ENCODE measurements at places on chromosomes 13 and 19.

- DNase-seq: no peak
Measured at GRCh38 chr19:3774621-3775373, 2.8 kb upstream of the RAX2 start.

- DNase-seq: no peak
Measured at GRCh38 chr19:10228393-10228792, 2.7 kb downstream of the S1PR2 start.

DNA sequence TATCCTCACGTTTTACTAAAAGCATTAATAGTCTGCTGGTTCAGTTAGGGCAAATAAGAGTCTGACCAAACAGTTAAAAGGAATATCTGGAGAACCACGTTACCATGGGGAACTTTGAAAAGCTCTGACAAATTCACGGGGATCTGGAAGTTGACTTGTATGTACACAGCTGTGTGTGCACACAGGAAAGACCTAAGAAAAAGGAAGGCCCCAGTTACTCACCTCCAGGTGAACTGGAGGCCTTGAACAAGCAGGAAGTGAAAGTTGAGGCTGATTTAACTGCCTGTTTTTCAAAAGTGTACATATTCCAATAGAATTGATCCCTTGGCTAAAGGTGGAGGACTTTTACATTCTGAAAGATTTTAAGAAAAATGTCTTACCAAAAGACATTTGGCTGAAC, 1891.6 kb upstream of the PCDH20 start:
- DNase-seq: no peak

DNA sequence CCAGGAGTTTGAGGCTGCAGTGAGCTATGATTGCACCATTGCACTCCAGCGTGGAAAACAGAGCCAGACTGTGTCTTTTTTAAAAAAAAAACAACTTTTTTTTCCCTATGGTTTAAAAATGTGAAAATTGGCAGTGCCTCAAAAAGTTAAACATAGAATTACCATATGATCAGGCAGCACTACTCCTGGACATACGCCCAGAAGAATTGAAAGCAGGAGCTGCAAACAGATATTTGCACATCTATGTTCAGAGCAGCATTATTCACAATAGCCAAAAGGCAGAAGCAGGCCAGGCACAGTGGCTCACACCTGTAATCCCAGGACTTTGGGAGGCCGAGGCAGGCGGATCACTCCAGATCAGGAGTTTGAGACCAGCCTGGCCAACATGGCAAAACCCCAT, 3.8 kb upstream of the RETN start:
- DNase-seq: no peak

- DNase-seq: no peak
Measured at GRCh38 chr19:1469255-1470054, 9.6 kb downstream of the C19orf25 start.

DNA sequence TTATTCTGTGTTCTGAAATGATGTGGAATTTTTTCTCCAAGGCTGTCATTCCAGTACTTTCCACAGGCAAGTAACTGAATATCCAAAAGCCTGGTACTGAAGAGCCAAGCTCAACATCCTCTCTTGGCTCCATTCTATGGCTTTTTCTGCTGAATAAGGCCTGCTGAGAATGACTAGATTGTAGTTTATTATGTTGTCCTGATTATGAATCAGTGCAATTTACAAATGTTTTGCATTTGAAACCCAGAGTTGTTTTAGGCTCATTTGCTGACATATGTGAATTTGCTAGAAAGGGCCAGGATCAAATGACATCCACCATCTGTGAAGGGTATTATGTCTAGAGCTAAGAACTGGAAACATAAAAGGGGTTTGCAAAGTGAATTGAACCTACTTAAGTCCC, 596.6 kb downstream of the KCTD12 start:
- DNase-seq: no peak

DNA sequence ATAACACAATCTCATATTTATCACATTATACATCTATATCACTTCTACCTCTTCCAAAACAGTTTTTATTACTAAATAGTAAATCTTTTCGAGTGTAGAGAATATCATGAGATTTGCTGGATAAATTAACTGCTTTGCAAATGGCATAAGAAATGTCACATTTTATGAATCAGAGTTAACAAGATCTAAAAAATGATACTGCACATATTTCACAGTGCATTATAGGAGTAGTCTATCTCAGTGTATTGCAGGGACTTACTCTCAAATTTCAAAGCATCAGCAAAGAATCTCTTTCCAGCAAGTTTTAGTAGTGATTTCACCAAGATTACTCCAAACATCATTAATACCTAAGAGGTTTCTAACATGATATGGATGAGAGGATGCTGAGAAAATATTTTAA, 687.1 kb upstream of the SLITRK1 start:
- no peak for DNase-seq

DNA sequence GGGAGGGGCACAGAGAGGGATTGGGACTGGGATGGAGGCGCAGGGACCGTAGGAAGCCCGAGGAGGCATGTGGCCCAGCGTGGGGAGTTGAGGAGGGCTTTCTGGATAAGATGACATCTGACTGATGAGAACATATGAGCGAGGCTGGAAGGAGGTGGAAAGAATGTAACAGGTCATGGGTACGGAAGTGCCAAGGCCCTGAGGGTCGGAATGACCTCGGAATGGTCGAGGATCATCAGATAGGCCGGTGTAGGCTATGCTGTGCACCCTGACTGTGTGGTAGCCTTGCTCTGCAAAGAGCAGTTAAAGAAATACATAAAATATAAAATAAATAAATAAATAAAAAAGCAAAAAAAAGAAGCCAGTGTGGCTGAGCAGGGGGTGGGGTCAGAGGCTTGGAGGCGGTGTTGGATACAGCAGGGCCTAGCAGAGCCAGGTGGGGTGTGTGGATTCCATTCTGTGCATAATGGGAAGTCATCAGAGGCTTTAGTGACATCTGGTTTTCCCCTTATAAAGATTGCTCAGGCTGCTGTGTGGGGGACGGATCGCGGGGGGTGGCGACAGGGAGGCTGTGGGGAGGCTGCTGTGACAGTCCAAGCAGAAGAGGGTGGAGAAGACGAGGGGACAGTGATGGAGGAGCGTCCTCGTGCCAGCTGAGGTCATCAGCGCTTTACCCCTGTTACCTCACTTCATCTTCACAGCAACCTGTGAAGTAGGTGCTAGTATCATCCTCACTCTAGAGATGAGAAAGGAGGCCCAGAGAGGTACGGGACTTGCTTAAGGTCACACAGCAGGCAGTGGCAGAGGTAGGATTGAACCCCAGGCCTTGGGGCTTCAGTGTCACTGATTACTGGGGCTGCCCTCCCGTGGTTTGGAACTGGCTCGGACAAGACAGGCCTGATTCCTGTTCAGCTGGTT, 5.0 kb downstream of the PAK4 start:
- no peak for DNase-seq

DNA sequence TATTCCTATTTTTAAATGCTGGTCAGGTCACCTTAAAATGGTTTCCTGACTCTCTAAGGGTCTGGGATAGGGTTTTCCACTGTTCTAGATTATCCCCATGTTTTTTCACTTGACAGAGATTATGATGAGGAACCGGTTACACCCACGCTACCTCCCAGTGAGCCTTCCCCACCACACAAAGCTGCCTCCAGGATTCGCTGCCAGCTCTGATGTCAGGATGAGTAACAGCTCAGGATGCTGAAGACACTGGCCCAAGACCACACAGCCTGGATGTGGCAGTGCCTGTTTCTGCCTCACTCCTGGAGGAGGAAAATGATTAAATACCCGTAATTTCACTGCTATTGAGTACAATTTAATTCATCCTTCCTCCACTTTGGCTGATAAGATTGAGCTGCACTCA, 22.9 kb downstream of the ZNF114 start:
- no peak for DNase-seq

- no peak for DNase-seq
Measured at GRCh38 chr19:33424181-33424580, 50.7 kb downstream of the CEBPG start.

DNA sequence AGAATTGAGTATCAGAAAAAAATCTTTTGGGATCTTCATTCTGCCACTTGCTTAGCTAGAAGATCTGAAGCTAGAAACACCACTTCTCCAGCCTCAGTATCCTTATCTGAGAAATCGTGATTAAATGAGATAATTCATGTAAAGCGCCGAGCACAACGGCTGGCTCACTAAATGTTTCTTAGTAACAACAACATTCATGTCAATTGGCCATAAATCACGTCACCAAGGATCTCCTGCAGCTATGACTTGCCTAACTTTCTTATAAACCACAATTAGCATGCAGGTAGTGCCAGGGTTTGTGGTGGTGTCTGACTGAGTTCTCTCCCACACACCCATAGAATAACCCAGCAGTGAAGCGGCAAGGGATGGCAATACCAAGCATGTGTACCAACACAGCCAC, 501.3 kb downstream of the EFNB2 start:
- DNase-seq: no peak

DNA sequence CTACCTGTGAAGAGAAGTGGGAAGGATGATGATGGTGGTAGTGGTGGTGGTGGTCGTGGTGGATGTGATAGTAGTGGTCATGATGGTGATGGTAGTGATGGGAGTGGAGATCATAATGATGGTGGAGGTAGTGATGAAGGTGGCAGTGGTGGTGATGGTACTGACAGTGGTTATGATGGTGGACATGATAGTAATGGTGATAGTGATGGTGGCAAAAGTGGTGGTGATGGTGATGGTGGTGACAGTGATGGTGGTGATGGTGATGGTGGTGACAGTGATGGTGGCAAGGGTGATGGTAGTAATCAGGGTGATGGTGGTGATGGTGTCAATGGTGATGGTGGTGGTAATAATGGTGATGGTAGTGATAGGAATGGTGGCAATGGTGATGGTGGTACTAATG, 26.2 kb downstream of the MBD3L2B start:
- DNase-seq: no peak

GRCh38 chr13:28684257-28684656, 25.3 kb downstream of the POMP start:
- no peak for DNase-seq

GRCh38 chr13:66803013-66803807, 426.9 kb downstream of the PCDH9 start:
- DNase-seq: no peak

DNA sequence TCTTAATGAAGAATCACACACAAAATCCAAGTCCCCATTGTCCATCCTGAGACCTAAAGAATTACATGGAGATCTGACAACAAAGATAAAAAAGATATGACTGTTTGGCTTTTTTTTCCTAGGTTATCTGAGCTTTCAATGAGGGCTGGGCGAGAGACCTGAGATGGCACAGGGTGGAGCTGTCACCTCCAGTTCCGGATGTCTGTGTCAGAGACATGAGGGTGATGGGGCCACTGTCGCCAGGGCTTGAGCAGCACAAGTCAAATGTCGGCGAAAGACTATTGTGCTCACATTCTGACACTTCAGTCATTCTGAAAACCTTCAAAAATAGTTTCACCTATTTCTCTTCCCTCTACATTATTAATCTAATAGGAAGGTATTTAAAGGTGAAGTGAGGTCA, 65.7 kb downstream of the SLC7A1 start:
- DNase-seq: no peak

DNA sequence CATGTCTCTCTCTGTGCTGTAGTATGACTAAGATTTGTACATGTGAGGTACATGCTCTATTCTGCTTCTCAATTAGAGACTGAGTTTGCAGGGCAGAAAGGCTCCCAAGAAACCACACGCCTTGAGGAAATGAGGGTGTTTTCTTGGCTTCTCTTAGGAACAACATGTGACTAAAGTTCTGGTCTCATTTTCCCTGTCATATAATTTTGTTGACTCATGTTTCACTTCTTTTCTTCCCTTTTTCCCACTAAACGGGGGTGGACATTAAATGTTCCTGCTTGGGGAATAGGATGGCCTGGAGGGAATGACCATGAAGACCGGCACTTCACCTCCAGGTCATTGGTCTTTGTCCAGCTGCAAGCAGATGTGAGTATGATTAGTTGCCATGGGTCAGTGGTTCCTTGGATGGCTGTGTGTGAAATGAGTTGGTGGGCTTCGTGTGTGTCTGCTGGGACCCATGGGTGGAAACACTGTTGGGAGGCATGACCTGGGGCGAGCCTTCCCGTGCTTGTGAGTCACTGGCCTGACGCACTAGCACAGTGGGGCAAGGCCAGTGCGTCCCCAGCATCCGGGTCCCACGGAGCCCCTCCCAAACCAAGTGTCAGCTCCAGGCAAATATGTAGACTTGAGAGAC, 56.6 kb downstream of the COL4A1 start:
- DNase-seq: no peak

DNA sequence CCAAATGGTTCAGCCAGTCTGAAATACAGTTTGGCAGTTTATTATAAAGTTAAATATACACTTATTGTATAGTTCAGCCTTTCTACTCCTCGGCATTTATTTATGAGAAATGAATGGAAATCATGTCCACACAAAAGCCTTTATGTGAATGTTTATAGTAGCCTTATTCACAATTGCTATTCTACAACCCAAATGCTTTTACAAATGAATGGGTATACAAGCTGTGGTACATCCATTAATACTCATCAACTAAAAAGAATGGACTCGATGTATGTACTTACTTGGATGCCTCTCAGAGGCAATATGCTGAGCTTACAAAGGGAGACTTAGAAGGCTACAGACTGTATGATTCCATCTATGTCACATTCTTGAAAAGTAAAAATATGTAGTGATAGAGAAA, 150.7 kb downstream of the NBEA start:
- DNase-seq: no peak

GRCh38 chr13:107641574-107641973, 573.8 kb downstream of the LIG4 start:
- no peak for DNase-seq

- DNase-seq: no peak
Measured at GRCh38 chr13:87358319-87358718, 312.9 kb upstream of the SLITRK5 start.

DNA sequence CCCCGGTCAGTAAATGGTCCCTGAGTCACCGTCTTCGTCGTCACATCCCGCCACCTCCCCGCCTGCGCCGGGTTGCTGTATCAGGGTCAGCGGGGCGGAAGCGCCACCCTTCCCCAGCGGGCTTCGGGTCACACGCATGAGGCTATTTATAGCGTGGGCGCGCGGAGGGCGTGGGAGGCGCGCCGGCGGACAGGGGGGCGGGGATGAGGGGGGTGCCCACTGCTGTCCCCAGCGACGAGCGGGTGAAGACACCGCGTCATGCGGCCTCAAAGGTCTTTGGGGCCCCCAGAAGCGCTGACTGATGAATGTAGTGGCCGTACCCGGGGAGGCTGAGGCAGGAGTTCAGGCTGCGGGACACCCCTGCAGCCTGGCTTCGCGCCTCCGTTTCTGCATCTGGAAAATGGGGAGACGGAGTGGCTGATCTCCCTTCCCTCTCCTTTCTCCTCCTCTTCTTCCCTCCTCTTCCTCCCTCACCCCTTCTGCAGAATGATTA, 7.9 kb downstream of the UNC13A start:
- no peak for DNase-seq

- no peak for DNase-seq
Measured at GRCh38 chr19:57709616-57710015, 612 bp upstream of the ZNF154 start.
